ENCODE measurements at places on chromosomes 2 and 18.

DNA sequence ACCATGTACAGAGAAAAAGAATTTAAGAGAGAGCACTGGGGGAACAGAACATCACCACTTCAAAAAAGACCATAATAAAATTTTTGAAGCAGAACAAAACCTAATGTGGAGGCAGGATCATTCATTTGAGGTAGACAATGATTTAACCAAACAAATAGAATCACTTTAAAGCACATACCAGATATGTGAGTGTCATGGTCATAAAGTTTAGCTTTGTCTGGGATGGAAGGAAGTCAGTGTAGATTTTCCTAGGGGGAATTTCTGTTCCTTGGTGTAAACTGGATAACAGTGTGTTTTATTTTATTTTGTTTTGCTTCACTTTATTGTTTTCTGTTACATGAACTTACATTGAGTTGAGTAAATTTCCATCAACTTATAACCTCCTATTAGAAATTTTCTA is 120.8 kb downstream of the CRIM1 start:
- DNase-seq = no peak

DNA sequence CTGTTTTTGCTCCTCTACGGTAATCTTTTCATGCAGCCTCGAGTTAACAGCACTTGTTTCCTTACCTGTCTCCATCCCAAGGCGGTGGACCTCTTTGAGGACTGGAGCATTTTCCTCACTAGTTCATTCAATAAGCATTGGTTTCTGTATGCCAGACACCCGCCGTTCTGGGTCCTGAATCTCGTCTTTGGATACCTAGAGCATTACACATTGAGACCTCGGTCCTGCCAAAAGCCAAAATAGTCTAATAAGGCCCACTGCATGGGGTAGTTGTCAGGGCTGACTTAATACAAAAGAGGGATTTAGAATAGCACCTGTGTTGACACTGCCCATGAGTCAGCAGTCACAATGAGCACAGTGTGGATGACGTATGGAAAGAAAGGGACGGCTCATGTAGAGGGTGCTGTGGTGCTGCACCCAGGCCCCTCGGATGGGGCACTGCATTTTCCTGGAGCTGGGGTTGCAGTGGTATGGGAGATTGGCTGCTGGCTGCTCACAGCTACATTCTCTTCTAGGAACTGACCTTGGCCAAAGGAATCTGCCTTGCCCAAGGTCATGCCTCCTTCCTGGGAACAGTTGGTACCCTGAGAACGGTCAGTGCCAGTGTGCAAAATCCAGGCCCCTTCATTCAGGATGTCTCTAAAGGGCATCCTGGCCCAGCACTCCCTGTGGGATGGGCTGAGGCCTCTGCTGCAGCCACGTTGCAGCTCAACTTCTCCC is 126.9 kb upstream of the NCK2 start:
- no peak for DNase-seq

- no peak for DNase-seq
Observed at GRCh38 chr2:54999182-54999581, 51.1 kb downstream of the RTN4 start.

GRCh38 chr18:49663899-49664890 is 102.3 kb downstream of the LIPG start:
- no peak for DNase-seq

- DNase-seq = no peak
Observed at GRCh38 chr18:49149011-49149410, 198.2 kb upstream of the SMAD7 start.

DNA sequence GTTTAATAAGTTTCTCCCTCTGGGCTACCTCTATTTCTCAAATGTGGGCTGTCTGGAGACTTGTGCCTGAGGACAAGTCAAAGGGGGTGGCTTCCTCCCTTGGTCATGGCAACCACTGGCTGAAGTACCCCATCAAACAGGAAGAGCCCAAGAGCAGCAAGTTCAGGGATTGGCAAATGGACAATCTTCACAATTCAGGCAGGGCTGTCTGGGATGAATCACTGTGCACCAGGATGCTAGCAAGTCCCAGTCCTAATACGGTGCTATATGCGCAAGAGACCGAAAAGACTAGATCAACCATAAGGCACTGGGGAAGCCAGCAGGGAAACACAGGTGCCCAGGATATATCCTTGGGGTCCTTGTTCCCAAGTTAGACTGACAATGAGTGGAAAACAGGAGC is 75.5 kb downstream of the ANTXR1 start:
- DNase-seq = no peak

Measured in osteoblast (primary cell).